Activated CD4-positive, alpha-beta T cell treated with anti-CD3 and anti-CD28 coated beads, Interleukin-2, amount 10 ng/mL, durations not matched to agents 24 days and 14 days (primary cell): ENCODE measurements at places on chromosomes 7 and 10.
A peak's percentile ranks its signal among the peaks of the same experiment; 100 is the strongest.

DNA sequence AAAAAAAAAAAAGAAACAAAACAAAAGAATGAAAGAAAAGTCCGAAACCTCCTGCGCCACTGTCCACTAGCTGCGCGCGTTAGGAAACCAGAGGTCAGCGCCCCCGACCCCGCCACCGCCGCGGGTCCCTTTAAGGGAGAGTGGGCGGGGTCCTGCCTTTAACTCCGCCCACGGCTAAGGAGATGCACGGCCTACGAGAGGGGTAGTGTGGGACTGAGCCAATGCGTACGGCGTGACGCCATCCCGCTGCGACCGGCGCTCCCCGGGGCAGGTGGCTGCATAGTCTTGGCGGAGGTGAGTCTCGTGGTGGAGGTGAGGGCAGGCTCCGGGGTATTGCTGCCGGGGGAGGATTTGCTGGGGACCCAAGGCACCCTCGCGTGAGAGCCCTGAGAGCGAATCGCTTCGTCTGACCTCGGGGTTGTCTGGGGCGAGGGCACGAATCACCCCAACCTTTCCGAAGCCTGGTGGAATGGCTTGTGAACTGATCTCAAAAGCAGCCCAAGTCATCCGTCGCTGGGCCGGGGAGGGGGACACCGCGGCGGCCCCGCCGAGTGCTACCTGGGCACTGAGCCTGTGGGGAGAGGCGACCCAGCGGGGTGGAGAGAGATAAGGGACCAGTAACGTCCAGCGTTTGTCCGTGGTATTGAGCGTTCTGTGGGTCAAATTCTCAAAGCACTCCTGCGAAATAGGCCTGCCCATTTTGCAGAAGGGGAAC, at the start of gene MRPS17:
MRPS17 (plus strand) TSS at position 241 of the 715 bp plus-strand sequence. CDS start 1,319 bp downstream, outside the sequence.
- peak; percentile 98 for DNase-seq

DNA sequence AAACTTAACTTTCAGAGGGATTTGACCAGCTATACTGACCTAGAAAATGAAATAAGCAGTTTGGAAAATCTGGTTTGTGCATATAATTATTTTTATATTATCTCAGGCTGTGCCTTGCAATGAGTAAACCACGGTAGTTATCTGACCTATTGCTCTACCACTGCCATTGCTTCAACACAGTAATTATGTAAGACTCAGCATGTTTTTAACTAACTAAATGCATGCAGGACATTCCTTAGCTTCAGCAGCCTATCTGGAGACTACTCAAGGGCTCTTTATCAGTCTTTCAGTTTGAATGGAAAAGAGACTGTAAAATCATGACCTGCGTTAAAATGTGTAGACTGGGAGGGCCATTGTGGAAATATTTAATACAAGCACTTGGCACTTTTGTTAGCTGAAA, 22.5 kb downstream of the CHN2 start:
- DNase-seq, result no peak

DNA sequence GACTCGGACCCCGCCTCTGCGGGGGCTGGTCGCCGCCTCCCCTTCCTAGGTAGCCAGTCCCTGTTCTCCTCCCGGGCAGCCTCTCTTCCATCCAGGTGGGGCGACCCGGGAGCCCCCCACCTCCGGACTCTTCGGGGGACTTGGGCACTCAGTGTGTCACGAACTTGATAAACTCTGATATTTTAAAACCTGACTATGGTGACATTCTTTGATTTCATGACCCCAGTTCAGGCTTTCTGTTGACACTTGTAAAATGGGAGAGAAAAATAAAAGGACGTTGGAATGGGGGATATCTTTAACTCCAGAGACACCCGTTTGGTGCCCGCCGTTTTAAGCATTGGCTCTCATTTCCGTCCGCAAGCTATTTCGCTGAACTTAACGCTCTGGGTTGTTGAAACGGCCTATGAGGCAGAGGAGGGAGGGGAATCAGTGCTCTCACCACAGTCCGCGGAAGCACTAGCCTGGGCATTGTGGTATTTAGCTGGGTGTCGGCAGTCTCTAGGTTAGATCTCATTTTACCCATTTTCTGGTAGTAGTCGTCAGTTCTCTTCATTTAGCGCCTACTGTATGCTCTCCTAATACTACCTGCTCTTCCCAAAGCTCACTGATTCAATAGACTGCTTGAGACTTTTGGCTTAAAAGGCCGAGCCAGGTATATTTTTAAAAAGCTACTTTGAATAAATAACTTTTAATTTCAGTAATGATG, 738 bp downstream of the VPS26A start:
- DNase-seq, result peak; percentile 87

- DNase-seq, result no peak
Observed at GRCh38 chr10:131638880-131639278, 261.9 kb upstream of the PPP2R2D start.

DNA sequence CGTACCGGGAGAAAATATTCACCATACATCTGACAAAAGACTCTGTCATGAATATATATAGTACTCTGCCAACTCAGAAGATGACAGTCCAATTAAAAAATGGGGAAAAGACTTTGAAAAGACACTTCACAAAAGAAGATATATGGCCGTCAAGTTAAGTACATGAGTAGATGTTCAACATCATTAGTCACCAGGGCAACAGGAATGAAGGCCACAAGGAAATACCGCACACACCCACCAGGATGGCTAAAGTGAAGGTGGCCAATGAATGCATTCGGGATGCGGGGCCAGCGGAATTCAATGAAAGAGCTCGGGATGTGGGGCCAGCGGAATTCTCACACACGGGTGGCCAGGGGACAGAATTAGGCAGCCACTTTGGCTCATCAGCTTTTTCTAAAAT, 42.2 kb downstream of the MAD1L1 start:
- no peak for DNase-seq

- DNase-seq, result no peak
Observed at GRCh38 chr7:37309493-37309892, 139.2 kb downstream of the ELMO1 start.

DNA sequence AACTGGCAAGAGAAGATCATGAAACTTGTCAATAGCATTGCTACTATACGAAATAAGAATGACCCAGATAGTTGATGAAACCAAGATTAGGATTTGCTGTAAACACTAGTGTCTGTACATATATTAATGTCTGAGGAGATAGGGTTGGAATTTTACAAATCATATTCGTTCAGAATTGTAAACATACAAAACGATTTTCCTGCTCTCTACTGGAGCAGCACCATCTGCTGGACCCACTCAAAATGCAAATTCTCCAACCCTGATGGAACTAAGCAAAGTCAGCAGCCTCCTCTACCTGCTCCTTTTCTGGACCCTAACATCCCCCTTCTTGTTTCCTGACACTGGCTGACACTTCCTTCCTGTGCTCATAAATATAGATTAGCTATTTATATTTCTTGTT, 29.4 kb upstream of the SGMS1 start:
- peak; percentile 71 for DNase-seq

DNA sequence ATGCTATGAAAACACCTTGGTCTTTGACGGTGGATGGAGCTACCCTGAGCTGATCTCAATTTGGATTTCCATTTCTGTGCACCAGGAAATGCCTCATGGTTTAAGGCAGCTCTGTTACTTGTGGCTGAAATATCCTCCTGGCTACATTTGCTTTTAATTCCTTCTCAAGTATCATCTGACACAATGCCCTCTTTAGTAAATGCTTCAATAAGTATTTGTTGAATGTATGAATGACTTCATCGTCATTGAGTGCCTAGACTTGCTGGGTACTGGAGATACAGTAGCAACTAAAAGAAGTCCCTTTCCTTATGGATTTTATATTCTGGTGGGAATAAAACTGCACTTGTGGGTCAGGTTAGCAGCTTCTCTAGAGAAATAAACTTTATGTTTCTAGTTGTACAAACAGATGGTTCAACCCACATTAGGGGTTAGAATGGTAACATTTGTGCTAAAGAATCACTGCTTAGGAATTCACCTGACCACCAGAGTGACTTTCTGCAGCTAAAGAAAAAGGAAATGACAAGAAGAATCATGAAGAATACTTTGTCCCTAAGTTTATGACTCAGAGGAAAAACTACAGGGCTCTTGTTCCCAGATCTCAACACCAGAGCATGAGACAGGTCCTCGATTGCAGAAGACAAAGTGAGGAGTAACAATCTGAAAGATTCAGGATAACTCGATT, 21.8 kb upstream of the SMNDC1 start:
- no peak for DNase-seq

- DNase-seq, result no peak
Observed at GRCh38 chr10:58440484-58440883, 55.3 kb downstream of the TFAM start.

DNA sequence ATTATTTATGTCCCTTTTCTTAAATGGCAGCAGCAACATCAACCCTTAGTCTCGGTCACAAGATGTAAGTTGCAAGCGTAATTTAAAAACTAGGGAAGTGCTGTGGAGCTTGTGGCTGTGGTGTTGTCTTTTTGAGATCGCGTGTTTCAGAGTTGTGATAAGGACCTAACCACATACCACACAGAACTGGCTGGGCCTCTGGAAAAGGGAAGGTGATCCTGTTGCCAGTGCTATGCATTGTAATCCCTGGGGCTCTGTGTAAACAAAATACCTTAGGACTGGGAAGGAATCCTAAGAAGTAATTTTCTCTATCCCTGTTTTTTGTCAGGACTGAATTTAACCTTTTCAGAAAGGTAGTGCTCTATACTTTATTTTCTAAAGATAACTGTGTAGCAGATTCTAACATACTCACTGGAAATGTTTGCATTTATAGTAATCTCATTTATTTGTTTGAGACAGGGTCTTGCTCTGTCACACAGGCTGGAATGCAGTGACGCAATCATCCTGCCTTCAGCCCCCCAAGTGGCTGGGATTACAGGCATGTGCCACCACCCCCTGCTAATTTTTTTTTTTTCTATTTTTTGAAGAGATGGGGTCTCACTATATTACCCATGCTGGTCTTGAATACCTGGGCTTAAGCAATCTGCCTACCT, 60.4 kb downstream of the INPP5F start:
- DNase-seq, result no peak

DNA sequence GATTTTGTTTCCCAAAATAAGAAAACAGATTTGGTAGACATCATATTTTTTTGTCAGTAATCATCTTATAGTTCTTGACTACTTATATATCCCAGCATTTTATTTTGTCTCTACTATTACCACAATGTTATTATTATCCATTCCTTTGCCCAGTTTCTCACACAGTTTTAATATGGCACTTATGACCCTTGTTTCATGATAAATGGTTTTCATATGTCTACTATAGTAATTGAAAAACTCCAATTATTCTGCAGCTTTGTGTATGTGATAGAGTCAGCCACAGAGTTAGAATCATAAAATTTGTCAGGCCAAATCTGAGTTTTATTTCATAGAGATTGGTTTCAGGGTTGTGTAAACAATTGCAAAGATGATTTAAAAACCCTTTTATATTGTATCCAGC, 203.9 kb downstream of the MALRD1 start:
- DNase-seq, result no peak

- DNase-seq, result no peak
Observed at GRCh38 chr10:78214955-78215354, 181.3 kb downstream of the RPS24 start.

DNA sequence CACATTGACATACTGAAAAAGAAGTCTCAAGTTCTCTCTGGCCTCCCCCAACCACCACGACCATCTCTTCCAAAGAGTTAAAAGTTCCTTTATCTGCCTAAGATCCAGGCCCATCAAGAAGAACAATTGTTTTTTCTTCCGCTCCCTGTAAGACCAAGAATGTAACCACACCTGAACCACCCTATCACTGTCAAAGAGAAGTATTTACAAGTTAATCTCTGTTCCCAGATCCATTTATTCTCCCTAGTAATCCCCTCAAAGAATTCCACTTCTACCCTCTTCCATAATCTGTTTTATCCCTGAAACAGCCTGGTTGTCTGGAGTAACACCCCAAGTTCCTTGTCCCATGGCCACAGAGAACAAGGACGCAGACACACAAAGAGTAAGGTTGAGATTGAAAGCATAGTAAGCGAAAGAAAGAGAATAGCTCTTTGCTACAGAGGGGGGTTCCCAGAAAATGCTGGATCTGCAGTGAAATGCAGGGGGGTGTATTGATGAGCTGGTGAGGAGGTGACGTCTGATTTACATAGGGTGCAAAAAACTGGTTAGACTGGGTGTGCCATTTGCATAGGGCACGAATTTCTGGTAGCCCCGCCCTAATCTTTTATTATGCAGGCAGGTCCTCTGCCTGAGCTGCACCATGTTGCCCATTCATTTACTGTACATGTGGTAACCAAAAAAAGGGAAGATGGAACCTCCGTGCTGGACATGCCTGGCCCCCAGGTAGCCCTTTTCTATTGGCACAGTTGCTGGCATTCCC, 122.0 kb downstream of the SKIDA1 start:
- DNase-seq, result no peak

GRCh38 chr7:1169409-1170368, 9.7 kb upstream of the ZFAND2A start:
- DNase-seq, result peak; percentile 97

DNA sequence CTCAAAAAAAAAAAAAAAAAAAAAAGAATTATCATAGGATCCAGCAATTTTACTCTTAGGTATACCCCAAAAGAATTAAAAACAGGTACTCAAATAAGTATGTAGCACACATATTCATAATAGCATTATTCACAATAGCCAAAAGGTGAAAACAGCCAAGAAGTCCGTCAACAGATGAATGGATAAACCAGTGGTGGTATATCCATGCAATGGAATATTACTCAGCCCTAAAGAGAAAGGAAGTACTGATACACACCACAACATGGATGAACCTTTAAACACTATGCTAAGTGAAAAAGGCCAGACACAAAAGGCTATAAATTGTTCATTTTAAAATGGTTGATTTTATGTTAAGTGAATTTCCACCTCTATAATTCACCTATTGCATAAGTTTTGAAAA, 804.8 kb upstream of the AUTS2 start:
- DNase-seq, result no peak

GRCh38 chr10:125076891-125077541, 83.3 kb downstream of the CTBP2 start:
- DNase-seq, result no peak
